Activated T-cell treated with anti-CD3 and anti-CD28 coated beads for 1 hour (primary cell): ENCODE measurements at places on chromosomes 4 and X.

DNA sequence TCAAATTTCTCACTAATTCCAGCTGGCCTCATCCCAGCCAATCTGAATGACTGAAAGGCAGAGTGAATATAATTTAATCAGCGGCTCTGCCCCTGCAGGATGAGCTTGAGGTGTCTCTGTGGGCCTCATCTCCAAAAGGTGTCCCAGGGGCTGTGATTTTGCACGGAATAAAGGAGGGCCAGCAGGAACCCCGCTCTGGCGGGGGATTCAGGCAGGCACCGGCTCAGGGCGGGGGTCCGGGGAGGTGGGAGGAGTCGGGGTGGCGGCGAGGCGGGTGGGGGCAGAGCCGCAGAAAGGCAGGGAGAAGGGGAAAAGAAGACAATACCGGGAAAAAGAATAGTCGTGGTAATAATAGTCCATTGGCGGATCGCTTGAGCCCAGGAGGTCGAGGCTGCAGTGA, 16.0 kb upstream of the ERCC6L start:
- no peak for DNase-seq

DNA sequence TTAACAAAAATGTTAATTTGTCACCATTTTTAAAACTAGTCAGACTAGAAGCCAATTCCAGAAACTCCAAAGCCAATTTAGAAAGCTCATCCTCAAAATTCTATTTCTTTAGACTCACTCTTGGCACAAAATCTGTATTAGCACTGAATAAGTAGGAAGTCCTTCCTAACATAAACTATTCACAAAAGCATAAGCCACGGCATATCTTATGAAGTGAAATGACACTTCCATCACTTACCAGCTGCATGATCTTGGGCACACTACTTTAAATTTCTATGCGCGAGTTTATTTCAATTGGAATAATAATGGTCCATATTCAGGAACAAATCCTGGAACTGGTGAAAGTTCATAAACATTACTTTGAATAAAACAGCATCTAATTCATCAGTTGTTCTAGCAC, 1544.0 kb downstream of the TECRL start:
- DNase-seq, result no peak

DNA sequence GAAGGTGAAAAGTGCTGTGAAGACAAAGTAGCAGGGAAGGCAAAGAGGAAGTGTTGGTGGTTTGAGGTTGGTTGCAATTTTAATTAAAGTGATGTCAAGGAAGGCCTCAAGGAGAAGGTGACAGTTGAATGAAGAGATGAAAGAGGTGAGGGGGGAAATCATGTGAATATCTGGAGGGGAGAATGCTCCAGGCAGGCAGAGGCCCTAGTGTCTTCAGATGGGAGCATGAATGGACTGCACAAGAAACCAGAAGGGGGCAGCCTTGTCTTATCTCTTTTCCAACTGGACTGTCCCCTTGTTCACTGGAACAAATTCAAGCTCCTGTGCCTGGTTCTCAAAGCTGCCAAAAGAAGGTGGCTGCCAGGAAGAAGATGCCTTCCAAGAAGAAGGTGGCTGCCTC, 68.4 kb downstream of the MAOB start:
- DNase-seq, result no peak

- DNase-seq, result no peak
Observed at GRCh38 chr4:5897674-5898073, 4.8 kb upstream of the CRMP1 start.

DNA sequence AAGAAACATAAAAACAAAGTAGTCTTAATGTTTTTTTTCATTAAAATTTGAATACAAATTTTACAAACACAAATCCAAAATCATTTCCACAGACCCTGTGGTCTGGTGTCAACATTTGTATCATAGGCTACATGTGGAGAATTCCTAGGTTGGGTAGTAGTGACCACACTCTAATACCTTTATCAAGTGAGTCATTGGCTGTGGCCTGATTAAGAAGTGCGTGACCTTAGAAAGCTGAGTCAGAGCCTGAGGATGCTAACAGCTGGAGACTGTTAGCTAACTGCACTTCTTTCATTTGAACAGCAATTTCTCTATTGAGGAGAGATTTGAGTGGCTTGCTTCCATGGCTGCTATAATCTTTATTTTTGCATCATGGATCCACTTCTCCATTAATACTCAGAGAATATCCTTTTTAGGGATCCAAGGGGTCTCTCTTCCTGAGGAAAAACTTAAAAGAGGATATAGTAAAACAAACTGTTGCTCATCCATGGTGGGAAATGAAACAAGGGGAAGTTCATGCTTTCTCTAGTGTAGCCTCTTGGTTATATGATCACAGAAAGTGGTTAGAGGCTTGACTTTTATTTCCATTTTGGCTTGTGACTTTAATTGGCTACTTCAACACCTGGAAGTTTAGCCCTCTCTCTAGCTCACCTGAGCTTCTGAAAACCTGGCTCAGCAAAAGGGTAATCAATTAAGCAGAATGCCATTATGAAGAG, 335.8 kb downstream of the PABPC4L start:
- no peak for DNase-seq

GRCh38 chrX:122422547-122422946, 761.5 kb upstream of the GRIA3 start:
- DNase-seq, result no peak

DNA sequence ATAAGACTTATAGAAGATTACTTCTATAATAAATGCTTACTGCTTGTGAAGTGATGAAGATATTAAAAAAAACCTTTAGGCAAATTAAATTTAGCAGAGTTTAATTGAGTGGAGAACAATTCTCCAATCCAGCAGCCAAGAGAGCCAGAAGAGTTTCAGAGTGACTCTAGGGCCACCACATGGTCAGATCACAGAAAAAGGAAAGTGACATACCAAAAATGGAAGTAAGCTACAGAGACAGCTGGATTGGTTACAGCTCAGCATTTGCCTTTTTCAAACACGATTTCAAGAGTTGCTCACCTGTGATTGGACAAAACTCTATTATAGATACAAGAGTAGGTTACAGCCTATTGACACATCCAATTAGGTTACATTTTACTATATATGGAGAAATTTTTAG, 79.0 kb upstream of the TRAM1L1 start:
- no peak for DNase-seq

- DNase-seq, result no peak
Observed at GRCh38 chr4:117225471-117225870, 140.1 kb upstream of the TRAM1L1 start.

DNA sequence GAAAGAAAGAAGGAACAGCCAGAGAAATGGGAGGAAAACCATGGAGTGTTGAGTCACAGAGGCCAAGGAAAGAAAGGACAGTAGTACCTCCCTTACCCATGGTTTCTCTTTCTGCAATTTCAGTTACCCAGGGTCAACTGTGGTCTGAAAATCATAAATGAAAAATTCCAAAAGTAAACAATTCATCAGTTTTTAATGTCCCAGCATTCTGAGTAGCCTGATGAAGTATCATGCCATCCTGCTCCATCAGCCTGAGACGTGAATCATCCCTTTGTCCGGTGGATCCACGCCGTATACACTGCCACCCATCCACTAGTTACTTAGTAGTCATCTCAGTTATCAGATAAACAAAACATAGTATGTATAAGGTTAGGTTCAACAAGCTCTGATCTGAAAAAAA, 114.2 kb downstream of the COMMD8 start:
- no peak for DNase-seq

- no peak for DNase-seq
Observed at GRCh38 chr4:6196324-6196723, 4.0 kb downstream of the JAKMIP1 start.

- DNase-seq, result no peak
Observed at GRCh38 chrX:18884916-18885315, 99.0 kb downstream of the PHKA2 start.

DNA sequence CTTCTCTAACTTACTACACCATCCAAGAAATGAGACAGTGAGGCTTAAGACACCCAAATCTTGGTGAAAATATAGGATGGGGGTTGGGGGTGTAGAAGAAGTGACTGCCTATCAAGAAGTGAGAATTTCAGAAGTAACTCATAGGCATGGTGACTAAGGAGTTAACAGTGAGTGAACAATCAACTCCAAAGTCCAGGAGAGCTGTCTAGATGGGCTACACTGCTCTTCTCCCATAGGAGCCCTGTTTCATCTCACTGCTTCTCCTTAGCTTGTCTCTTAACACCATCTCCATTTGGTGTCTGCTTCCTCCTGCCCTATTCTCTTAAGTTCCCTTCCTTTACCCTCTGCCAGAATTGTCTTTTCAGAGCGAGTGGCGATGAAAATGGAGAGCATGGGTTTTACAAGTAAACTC, 22.7 kb downstream of the FABP2 start:
- DNase-seq, result no peak

DNA sequence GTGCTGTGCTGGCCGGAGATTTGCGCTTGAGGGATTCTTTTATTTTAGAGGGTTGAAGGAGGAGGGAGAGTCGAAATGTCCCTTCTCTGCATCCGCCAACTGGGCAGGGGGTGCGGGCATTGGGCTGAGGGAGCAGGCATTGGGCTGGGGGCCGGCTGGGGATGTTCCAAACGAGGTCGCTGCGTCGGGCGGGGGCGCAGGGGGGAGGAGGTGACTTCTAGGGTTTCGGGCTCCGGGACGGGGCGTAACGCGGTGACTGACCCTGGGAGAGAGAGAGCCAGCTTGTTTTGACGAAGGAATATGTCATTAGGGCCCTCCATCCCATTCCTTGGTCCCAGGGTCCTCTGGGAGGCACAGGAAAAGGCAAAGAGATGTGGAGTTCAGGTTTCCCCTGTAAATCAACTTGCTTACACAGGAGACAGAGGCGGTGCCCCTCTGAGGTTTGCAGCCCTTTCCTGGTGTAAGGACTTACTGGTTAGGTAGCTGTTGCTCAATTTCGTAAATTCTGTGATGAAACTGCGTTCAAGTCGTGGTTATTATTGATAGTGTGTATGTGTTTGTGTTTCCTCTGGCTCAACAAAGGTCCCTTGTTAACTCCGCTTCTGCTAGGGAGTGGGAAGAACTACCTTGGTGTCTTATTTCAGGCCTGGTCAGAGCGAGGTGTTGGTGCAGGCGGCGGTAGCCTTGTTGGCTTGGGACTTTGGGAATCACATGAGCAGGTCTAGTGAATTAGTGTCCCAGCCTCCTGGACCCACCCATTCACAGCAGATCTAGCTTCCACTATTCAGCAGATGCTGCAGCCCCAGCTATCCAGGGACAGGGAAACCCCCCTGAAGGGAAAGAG, 716 bp downstream of the FHIP1A start:
- no peak for DNase-seq

DNA sequence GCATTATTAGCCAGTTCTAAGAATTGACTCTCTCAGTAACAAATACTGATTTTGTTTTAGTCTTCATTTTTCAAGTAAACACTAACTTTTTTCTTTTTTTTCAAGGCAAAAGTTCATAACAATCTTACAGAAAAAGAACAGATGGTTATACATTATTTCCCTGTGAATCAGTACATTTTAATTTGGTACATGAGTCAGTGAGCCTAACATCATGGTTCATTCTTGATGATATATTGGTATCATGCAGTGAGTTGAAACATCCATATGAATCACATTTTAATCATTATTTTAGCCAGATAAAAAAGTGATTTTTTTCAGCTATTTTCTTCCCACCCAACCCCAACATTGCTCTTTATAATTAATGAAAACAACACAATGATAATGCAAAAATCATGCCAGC, 184.3 kb upstream of the TACR3 start:
- no peak for DNase-seq

DNA sequence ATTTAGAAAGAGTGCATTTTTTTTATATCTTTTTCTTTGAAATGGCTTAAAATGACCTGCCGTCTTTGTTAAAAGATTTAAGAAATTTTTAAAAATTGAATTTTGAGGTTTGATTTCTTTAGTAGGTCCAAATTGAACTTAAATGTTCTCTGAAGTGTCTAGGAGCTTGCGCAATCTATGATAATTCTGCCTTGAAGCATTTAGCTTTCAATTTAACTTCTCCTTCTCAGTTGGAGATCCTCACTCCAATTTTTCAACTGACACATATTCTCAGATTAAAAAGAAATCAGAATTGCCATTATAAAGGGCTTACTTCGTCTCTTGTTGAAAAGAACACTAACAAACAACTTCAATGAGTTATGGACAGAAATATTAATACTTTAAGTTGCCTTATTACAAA, 273.5 kb downstream of the TMA16 start:
- no peak for DNase-seq

- no peak for DNase-seq
Observed at GRCh38 chr4:182103614-182104319, 139.4 kb upstream of the TENM3 start.

DNA sequence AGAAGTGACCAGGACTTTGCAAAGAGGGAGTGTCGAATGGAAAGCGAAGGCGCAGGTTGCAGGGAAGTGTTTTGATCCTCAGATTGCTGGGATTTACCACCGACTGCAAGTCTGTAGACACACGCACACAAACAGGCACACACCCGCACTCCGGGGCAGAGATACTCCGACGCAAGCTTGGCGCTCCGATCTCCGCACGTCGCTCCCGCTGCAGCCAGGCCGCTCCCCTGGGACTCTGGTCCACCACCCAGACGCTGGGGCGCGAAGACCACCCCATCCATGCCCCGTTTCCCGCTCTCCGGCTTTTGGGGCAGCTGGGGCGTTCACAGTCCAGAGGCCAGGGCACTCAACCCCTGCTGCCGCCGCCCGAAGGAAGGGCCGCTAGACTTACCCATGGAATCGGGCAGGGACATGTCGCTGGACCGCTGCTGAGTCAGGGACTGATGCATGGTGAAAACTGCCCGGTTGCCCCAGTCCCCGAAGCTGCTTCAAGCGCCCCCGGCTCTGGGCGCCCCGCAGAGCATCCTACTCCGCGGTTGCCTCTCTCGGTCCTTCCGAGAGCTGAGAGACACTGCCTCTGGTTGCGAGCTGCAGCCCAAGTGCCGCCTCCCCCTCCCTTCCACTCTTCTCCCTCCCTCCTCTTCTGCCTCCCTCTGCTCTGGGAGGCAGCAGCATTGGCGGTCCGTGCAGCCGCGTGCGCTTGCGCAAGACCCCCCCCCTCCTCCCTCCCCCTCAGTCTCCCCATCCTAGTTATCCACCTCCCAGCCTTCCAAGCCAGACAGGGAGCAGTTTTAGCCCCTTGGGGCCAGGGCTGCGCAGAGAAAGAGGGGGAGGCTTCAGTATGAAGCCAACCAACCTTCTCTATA, at the start of gene TMEM255A:
Gene TMEM255A, minus strand, starts transcription at position 601 of the 866 bp plus-strand sequence. Its CDS starts 152 bp downstream, at position 449.
- DNase-seq, result no peak

DNA sequence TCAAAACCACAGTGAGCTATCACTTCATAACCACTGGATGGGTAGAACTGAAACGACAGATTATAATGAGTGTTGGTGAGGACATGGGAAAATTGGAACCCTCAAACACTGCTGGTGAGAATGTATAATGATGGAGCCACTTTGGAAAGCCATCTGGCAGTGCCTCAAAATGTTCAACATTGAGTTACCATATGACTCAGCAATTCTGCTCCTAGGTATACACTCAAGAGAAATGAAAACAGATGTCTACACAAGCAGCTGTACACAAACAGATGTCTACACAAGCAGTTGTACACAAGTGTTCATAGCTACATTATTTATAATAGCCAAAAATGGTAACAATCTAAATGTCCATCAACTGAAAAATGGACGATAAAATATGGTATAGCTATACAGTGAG, 143.9 kb downstream of the PDGFRA start:
- no peak for DNase-seq

- no peak for DNase-seq
Observed at GRCh38 chr4:93169966-93170365, 658.6 kb upstream of the ATOH1 start.
